ENCODE measurements at places on chromosomes 6 and 20.

- no peak for DNase-seq
These were observed 25.3 kb upstream of the SMIM8 start for GRCh38 chr6:87297119-87297518.

- DNase-seq, result no peak
These were observed 72.8 kb upstream of the ADTRP start for GRCh38 chr6:11851387-11851786.

GRCh38 chr6:43229803-43230620 lies 731 bp upstream of the DNPH1 start:
- no peak for DNase-seq

DNA sequence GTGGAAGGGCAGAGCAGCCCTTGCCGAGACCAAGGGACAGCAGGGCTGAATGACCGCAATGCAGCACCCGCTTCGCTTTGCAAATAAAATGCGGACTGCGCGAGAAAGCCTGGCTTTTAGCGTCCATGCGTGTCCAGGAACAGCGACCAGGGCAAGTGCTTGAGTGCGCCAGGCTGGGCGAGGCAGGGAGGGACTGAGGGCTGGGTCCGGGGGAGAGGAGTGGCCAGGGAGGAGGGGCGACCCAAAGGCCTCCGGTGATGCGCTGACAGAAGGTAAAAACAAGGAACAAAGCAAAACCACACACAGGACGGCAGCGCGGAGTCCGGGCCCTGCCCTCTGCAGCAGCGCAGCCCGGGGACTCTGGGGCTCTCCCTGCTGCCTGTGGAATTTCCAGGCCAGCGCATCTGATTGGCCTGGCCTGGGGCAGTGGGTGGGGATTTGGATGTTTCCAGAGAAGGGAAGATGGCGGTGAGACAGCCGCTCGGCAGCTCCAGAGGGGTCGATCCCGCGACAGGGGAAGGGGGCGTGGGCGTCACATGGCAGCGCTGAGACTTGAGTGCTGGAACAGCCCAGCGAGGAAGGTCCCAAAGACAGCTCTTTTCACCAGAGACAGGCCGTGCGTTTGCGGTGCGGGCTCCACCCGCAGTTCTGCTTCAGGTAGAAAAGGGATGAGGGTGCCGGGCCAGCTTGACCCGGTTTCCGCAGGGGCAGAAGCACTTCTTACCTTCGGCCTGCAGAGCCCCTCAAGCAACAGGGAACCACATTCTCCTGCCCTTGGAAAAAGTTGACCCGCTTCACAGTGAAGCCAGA lies 51.8 kb downstream of the SSR1 start:
- peak; percentile 73 for DNase-seq

GRCh38 chr6:111777357-111777756 lies 95.9 kb downstream of the FYN start:
- no peak for DNase-seq

DNA sequence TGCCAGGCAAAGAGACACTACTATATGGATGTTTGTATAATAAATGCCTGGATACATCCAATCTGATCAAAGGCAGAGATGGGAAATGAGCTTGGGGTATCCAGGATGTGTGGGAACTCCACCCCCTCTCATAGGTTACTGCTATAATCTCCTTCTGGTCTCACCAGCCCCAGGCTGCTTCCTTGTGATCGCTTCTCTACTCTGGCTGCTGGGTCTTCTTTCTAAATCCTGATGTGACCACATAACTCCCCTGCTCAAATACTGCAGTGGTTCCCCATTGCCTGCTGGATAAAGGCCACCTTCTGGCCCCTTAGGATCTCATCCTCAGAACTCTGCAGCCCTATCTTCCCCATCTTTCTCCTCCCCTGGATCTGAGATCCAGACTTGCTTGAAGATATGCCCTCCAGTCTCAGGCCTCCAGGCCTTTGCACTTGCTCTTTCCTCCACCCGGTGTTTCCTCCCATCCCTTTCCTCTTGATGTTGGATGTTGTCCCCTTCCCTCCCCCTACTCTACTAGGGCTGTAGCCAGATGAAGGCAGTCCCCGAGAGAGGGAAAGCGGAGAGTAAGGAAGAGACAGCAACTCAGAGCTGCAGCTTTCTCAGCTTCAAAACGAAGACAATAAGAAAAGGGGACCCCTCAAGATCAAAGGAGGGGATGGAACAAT lies 828 bp upstream of the XKR7 start:
- no peak for DNase-seq
